ENCODE measurements at places on chromosomes 7 and 10. TPM values are rescaled to one million over a fixed set of nuclear protein-coding genes. Genes with fewer than 3 reads are reported as not detected.

DNA sequence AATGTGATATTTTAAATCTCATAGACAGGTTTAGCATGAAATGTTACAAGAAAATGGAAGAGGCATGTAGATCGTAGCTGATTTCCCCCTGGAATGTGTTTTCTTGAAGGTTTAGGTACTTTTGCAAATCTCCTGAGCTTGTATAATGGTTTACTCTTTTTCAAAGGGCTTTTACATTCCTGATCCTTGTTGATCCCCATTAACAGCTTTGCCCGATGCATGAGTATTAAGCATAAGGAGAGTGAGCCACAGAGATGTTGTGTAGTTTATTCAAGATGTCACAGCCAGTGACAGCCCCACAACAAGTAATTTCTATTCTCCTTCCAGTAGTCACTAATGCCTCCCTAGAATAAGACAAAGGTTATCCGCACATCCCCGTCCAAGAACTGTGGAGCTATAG, 103.7 kb downstream of the SKIDA1 start:
- H3K4me3 ChIP-seq, result no peak overlapping the region
- no peaks in the 10 kb centered on the region for H3K4me1 ChIP-seq
- no peak overlapping the region for H3K27ac ChIP-seq
- DNase-seq, result no peak
- H3K27me3 ChIP-seq, result no peaks in the 10 kb centered on the region

DNA sequence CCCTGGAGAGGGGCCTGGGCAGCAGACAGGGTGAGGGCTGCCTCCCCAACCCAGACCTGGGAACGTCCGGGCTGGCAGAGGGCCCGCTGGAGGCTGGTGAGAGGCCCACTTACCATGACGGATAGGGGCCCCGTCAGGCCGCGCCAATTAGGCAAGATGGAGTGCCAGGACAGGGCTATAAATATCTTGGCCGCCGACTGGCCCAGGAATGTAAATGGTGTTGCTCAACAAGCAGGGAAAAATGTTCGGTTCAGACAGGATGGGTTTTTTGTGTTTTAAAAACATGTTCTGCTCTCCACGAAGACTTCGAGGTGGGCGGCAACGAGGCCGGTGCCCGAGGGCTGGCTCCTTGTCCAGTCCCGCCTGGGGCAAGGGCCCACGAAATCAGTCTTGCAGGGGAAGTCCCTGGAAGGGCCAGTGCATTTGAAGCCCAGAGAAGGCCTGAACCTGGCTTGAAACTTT, 35.8 kb upstream of the ELN start:
- no peaks in the 10 kb centered on the region for H3K36me3 ChIP-seq
- DNase-seq, result peak; percentile 74
- peaks cover 48% of the 10 kb centered on the region for H3K4me1 ChIP-seq

DNA sequence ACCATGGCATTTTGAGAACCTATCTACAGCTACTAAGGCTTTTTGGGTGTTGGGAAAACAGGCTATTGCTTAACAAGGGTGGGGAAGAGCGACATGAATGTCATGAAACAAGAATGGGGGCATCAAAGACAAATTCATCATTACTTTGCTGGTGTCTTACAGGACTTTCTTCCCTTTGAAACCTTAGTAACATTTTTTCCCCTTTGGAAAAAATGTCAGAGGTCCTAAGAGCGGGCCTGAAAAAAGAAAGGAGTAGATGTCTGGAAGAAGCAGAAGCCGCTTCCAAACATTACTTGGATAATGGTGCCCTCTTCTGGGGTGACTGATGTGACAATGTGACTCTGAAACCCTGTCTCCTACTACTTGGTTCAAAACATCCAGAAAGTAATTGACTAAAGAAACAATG, 3.8 kb upstream of the DDX50 start:
- no peak overlapping the region for H3K27ac ChIP-seq
- H3K36me3 ChIP-seq, result no peaks in the 10 kb centered on the region
- no peak overlapping the region for H3K4me3 ChIP-seq
- DNase-seq, result peak; percentile 37

DNA sequence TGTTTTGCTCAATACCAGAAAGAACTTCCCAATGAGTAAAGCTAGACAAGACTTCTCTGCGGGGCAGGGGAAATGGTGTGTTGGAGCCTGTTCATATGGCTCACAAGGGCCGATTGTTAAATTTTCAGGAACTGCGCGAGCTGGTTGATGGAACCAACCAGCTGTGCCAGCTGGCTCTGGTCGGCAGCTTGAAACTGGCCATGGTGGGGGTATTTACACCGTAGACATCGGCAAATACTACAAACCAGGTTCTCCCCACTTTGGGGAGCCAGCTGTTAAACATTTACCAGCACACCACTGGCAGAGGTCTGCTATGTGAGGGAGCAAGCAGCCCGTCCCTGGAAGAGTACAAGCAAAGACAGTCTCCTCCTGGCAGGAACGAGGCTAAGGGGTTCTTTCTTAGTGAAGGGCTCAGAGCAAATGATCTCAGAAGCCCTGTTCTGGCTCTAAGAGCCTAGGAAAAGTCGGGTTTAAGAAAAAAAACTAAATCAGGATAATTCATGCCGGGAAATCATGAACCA, 8.8 kb upstream of the ZMIZ1 start:
- no peak overlapping the region for H3K4me3 ChIP-seq
- H3K27ac ChIP-seq, result peak overlapping the region; percentile 85
- H3K4me1 ChIP-seq, result peaks cover 70% of the 10 kb centered on the region
- H3K36me3 ChIP-seq, result no peaks in the 10 kb centered on the region
- peak; percentile 88 for DNase-seq

The POM121L12 gene
- not detected for total RNA-seq

All from stomach (tissue), 19 donors.